ENCODE measurements at places on chromosomes 11 and 22.

GRCh38 chr11:121408830-121409229 lies 43.3 kb upstream of the SORL1 start:
- no peak for DNase-seq

- DNase-seq: no peak
Observed at GRCh38 chr11:18633256-18634139, 644 bp downstream of the SPTY2D1 start.

DNA sequence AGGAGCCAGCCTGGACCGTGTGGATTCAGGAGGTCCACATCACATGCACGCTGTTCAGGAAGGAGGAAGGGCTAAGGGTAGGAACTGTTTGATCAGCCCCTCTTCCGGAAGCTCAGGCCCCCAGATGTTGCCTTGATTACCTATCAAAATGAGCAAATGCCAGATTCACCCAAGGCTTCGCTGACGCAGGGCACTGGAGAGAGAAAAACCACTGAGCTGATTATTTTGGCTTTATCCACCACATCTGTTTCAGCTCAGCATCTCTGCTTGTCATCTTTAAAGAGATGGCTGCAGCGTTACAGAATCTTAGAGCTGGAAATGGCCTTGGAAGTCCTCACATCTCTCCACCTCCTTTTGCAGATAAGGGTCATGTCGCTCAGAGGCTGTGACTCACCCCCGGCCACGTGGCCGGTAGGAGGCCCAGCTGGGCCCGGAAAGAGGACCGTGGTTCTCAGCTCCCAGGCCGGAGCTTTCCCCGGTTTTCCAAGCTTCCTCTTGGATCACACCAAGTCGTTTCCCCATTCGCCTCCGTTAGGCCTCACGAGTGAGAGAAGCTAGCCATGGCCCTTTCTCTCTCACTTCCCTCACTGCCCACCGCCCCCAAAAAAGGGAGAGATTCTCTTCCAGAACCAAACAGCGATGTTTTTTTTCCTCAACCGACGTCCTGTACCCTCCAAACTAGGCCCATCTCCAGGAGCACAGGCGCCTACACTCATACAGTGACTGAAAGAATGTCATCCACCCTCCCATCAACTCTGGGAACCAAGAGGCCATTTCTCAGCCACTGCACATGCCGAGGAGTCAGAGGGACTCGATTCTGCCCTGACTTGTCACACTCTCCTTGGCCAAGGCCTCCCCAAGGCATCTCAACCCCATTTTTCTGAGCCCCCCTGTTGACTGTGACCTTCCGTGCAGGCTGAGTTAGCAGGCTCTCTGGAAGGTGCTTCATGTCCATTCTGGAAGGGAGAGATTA lies 37.6 kb downstream of the LIF start:
- no peak for DNase-seq

DNA sequence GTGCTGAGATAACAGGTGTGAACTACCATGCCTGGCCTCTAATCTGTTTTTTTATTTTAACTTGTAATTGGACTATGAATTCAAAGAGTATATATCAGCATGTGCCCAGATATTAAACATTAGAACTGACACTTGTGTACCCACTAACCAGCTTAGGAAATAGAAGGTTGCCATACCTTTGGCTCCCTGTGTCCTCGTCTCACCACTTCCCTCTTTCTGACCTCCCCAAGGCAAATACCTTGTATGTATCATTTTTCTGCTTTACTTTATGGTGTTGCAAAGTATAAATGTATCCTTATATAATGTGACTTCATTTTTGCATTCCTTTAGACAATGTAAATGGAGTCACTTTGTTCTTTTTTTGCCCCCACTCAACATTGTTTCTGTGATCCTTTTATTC lies 9.1 kb downstream of the PPP6R3 start:
- DNase-seq: no peak

- no peak for DNase-seq
Observed at GRCh38 chr11:133904818-133905515, 51.8 kb downstream of the IGSF9B start.

DNA sequence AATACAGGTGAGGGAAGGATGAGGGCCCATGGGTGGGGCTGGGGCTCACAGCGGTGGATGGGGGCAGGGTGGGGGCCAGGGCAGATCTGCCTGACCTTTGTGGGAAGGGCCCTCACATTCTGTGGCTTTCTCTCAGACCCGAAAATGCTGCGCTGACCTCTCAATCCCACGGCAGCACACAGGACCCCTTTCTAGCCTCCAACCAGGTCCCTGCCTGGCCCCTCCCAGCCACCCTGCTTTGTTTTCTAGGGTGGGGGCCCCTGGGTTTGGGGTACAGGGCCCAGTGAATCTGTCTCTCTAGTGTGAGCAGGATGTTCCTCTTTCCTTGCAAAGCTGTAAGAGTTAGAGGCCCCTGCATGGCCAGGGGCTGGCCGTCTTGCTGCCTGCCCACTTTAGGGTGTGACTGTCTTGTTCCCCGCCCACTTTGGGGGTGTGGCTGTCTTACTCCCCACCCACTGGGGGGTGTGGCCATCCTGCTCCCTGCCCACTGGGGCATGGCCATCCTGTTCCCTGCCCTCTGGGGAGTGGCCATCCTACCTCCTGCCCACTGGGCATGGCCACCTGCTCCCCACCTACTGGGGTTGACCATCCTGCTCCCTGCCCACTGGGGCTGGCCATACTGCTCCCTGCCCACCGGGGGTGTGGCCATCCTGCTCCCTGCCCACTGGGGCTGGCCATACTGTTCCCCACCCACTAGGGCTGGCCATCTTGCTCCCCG lies 11.5 kb downstream of the PARVG start:
- DNase-seq: peak; percentile 1

DNA sequence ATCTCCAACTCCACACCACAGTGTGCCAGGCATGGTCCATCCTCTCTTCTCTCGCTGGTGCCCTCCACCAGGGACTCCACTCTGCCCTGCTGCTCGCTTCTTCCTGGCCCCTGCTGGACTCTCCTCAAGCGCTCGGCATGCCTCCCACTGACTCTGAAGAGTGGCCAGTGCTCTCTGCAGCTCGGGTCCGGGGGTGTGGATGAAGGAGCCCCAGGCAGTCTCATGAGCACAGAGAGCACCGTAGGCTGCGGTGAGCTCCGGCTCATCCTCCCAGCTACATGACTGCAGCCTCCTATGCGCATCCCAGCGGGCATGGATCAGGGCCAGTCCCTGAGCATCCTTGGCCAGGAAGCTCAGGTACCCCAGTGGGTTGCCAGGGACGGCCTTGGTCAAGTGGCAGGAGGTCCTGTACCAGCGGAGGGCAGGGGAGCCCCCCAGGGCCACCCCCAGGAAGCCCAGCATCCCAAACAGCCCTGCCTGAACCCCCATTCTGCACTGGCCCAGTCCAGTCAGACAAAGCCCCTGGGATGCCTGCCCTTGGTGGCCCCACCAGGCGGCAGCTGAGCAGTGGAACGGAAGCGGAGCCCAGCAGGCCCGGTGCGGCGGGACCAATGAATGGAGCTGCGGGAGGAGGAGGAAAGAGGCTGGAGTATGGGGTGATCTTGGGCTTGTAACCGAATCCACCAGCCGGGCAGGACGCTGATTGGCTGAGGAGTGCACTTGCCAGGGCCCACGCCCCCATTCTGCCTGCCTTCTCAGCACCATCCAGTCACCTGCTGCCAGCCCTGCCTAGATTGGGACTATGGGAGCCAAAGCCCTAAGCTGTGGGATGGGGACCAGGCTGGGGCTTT lies at the start of gene PLA2G3:
TSS of gene PLA2G3 (minus strand) at position 643 of the 851 bp plus-strand sequence. CDS start at position 489, 154 bp downstream.
- peak; percentile 37 for DNase-seq

- no peak for DNase-seq
Observed at GRCh38 chr11:129313541-129314297, 61.9 kb upstream of the BARX2 start.

GRCh38 chr11:133981156-133981555 lies 24.4 kb upstream of the IGSF9B start:
- no peak for DNase-seq

GRCh38 chr11:2273771-2274170 lies 3.4 kb upstream of the ASCL2 start:
- no peak for DNase-seq

GRCh38 chr11:116773203-116774097 lies 663 bp upstream of the BUD13 start:
- peak; percentile 52 for DNase-seq

GRCh38 chr11:120985718-120986569 lies 38.0 kb upstream of the TBCEL start:
- DNase-seq: no peak

GRCh38 chr11:99693941-99694492 lies 673.3 kb downstream of the CNTN5 start:
- DNase-seq: no peak

DNA sequence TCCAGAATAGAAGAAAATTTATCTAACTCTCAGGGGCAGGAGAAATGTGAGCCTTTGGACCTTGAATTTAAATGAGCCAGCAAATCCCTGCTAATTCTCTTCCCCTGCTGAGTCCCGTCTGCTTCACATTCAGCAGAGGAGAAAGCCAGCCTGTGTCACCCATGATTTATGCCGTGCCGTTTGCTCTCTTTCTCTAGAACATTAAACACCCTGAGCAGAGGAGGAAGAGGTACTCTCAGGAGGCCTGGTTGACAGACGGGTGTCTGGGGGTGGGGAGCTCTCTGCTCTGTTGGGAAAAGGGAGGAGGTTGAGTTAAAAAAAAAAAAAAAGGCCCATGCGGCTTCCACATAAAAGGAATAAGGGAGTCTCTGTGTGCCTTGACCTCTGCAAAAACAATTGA lies 11.3 kb upstream of the MTMR3 start:
- no peak for DNase-seq

All from NCI-H748 treated with DMSO at 0.1 percent for 48 hours (cell line).